Uterus (tissue), 4 donors: ENCODE measurements at places on chromosomes 2 and 18. TPM values are rescaled to one million over a fixed set of nuclear protein-coding genes. Genes with fewer than 3 reads are reported as not detected.

The AP1S3 gene
- total RNA-seq, result 5.6 TPM

The DNER gene
- total RNA-seq, result 6.2 TPM

The SNED1 gene
- total RNA-seq, result 24.1 TPM

The TIMM21 gene
- 15.0 TPM for total RNA-seq

The SLC23A3 gene
- 8.1 TPM for total RNA-seq

The KCNE4 gene
- 38.4 TPM for total RNA-seq

The DNAJC5G gene
- 0.77 TPM for total RNA-seq

The SLC40A1 gene
- total RNA-seq, result 142 TPM

The DPP10 gene
- not detected for total RNA-seq

The PELI1 gene
- 54.7 TPM for total RNA-seq

The SPP2 gene
- 1.3 TPM for total RNA-seq

The PRSS56 gene
- total RNA-seq, result not detected

The REG1B gene
- not detected for total RNA-seq

The IMP4 gene
- 25.1 TPM for total RNA-seq

The SESTD1 gene
- total RNA-seq, result 41.0 TPM

The CXCR1 gene
- not detected for total RNA-seq

The PROM2 gene
- 1.5 TPM for total RNA-seq

The PTPN4 gene
- 54.1 TPM for total RNA-seq

The LRP2 gene
- 0.35 TPM for total RNA-seq

The AKAIN1 gene
- not detected for total RNA-seq

The CHRNG gene
- not detected for total RNA-seq

The GAL3ST2 gene
- 0.29 TPM for total RNA-seq

The BMP10 gene
- not detected for total RNA-seq

The LPIN2 gene
- 31.3 TPM for total RNA-seq

The MC2R gene
- not detected for total RNA-seq

The PID1 gene
- total RNA-seq, result 26.4 TPM

The KYNU gene
- 5.3 TPM for total RNA-seq

The ELOA2 gene
- total RNA-seq, result not detected

The SPDYA gene
- 3.2 TPM for total RNA-seq

The ABCB11 gene
- 0.29 TPM for total RNA-seq

The CLHC1 gene
- total RNA-seq, result 52.7 TPM

The GAREM2 gene
- total RNA-seq, result 3.2 TPM

The DYNC2LI1 gene
- 27.0 TPM for total RNA-seq

The ADAM23 gene
- 1.2 TPM for total RNA-seq

The KRCC1 gene
- 28.6 TPM for total RNA-seq

The TWSG1 gene
- 64.3 TPM for total RNA-seq

The MOGAT1 gene
- not detected for total RNA-seq

The INHBB gene
- total RNA-seq, result 5.4 TPM

The IL36RN gene
- total RNA-seq, result not detected

The THSD7B gene
- 9.6 TPM for total RNA-seq

The DYSF gene
- 2.6 TPM for total RNA-seq

The TIGD1 gene
- total RNA-seq, result 5.3 TPM

The GPATCH11 gene
- 6.5 TPM for total RNA-seq

The TRIM54 gene
- total RNA-seq, result 0.28 TPM

The AMER3 gene
- not detected for total RNA-seq

The MFSD6 gene
- total RNA-seq, result 28.3 TPM

The MYCN gene
- total RNA-seq, result 1.3 TPM

The CGREF1 gene
- 11.6 TPM for total RNA-seq

The GPR17 gene
- total RNA-seq, result 0.41 TPM

The SERPINB13 gene
- total RNA-seq, result not detected

The LIMS2 gene
- total RNA-seq, result 15.8 TPM

The SPC25 gene
- total RNA-seq, result not detected

The HOXD11 gene
- total RNA-seq, result not detected

The POTEF gene
- total RNA-seq, result not detected

The POTEI gene
- total RNA-seq, result not detected

The CCDC88A gene
- 37.7 TPM for total RNA-seq

The SNTG2 gene
- total RNA-seq, result 46.2 TPM
